ENCODE measurements at places on chromosomes 6 and 20.

DNA sequence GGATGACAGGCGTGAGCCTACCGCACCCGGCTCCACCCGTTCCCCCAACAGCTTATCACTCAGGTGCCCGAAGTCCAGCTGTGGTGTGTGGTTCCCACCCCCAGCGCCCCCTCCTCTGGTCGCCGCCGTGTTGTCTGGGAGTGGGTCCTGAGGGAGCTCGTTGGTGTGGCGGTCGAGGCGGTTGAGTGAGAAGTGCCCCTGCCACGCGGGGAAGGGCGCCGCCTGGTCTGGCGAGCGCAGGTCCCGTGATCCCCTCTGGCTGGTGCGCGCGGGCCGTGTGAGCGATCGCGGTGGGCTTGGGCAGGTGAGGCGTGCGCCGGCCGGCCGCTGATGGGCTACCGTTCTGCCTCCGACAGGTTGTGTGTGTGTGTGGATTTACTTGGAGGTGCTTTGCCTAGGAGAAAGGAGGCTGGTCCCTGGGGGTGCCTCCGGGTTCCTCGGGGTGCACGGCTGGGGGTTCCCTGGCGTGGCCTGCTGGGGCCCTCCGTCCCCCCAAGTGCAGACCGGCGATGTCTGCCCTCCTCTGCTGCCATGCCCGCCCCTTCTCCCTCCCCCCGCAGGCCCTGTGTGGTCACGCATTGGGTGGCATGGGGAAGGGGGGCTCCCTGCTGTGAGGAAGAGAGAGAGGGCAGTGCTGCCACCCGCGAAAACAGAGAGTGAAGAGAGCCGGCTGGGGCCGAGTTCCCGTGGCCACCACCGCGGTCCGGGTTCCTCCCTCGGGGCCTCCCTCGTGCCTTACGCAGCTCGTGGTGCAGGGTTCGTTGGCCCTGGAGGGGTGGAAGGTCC, 336.0 kb upstream of the DEFB115 start:
- no peak for DNase-seq

- DNase-seq = no peak
Observed at GRCh38 chr6:133132466-133132971, 108.6 kb upstream of the EYA4 start.

GRCh38 chr6:938916-939315, 246.0 kb upstream of the EXOC2 start:
- no peak for DNase-seq

DNA sequence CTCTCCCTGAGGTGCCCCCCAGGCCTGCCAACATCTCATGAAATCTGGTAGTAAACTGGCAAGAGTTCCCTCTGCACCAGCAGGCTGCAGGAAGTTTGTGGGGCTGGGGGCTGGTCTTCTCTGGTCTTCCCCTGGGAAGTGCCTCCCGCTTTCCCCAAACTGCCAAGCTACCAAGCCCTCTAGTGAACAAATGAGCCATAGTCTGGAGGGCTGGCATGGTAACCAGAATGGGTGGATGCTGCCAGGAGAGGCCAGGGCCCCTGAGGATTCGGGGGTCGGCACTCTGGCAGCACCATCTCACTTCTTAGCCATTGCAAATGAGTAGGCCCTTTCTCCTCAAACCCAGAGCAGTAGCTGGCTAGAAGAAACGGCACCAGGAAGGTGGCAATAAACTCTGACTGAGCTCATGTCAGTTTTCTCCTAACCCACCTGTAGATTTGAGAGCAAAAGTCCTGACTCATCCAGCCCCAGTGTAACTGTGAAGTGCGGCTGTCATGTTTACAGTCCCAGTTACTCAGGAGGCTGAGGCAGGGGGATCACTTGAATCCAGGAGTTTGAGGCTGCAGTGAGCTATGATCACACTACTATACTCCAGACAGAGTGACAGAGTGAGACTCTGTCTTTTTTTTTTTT, 35.9 kb downstream of the ZC3H12D start:
- no peak for DNase-seq

DNA sequence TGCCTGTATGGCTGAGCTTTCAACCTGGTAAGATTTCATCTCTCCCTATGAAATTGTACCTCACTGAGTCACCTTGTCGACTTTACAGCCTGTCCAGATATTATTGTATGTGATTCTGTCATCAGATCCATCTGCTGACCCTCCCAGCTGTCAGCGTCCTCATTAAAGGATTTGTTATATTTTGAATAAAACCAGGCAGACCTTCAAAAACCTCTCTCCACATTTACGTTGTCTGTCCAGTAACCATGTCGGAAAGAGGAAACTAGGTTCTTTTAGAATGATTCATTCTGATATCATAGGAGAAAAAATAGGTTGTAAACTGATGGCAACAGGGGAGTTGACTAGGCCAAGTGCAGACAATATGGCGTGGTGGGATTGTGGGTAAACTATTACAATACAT, 38.5 kb downstream of the TSPYL4 start:
- no peak for DNase-seq

DNA sequence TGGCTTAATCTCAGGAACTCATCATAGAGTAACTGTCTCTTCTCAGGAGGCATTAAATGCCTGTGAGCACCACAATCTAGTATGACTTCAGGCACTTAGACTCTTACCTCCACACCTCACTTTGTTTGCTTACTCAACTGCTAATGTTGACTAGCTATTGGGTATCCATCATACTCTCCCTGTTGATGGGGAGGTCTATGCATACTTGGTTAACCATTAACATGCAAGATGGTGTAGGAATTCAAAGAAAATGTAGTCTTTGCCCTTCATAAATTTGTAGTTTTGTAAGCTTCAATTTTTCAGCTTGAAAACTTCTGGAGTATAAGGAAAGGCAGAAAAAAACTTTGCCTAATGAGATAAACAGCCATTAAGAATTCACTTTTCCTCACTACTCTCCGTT, 501.0 kb upstream of the MARCKS start:
- no peak for DNase-seq

DNA sequence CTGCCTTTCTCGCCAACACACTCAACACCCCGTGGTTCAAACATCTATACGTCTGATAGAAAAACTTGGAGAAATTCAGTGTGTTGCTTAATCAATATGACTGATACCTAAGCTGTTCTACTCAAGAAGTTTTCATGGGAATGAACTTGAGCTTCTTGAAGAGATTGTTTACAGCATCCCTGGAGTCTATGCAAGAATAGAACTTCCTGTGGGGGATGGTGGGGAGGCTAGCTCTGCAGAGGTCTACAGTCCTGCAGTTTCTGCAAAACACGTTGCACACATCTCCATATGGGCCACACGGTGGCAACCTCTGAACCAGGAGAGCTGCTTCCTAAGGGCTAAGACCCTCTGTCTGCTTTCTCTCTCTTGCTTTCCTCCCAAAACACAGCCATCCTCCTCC, 32.7 kb upstream of the FANCE start:
- no peak for DNase-seq
